ENCODE measurements at places on chromosomes 11 and 22.

DNA sequence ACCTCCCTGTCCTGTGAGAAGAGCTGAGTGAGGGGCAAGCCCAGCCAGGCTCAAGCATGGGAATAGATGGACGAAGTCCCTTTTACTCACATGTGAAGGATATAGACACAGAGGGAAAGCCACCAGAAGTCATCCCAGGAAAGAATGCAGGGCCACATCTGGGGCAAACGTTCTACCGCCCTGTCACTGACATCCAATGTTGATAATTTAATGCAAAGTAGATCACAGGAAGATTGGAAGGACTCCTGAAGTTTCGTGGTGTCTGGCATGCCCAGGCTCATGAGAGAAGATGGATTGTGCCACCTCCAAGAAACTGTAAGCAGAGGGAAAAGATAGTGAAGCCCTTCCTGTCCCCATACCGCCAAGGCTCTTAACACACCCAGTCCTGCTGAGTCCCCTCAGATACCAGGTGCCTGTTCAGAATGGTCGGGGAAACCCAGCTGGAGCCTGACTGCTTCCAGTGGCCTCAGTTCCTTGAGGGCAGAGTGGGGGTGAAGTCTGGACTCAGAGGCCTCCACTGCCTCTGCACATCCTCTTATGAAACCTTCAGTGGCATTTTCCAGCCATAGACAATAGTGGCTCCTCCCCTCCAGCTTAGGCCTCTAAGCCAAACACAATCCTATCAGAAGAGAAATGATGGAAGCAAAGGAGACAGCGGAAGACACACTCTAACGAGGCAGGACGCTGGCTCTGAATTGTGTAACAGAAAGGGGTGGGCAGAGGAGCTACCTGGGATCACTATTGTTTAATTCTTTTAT lies 7.5 kb upstream of the STK33 start:
- DNase-seq, result no peak

DNA sequence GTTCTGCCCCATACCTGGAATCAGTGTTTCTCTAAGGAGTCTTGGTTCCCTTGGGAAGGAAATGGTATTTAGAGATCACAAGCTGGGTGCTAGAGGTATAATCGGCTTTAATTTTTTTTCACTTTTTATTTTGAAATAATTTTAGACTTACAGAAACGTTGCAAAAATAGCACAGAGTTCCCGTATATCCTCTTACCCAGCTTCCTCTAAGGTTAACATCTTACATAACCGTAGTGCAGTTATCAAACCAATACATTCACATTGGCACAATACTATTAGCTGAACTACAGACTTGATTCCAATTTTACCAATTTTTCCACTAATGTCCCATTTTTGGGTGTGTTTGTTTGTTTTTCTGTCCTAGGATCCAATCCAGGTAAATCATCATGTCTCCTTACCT lies 63.8 kb downstream of the RBX1 start:
- DNase-seq, result no peak

DNA sequence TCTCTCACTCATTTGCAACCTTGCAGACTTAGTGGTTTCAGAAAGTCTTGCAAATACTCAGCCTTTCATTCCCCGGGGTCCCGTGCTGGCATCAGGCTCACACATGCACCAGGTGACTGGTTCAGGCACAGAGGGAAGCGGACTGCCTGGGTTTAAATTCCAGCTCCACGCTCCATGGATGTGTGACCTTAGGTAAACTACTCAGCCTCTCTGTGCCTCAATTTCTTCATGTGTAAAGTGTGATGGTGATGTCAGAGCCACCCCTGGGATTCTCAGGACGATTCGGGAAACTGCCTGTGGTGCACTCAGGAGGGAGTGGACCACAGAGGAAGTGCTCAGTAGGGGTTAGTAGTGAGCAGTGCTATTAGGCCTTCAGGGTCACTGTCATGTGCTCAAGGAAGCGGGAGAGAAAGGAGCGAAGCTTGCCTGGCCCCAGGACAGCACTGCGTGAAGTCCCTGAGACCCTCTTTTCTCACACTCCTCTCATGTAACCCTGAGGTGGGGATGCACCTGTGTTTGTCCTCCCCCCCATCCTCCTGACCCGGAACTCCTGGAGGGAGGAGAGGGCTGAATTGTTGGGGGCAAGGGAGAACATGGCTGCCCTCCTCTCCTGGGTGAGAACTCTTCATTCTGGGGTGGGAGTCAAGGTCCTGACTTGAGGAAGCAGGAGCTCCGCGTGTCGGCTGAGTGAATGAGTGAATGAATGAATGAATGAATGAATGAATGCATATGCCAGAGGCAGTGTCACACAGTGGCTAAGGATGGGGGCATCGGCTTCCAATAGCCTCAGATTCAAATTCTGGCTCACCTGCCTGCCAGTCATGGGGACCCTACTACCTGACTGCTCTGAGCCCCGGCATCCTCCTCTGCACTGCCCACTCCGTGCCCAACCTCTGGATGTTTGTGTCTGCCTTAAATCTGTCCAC lies 14.4 kb upstream of the UPK3A start:
- no peak for DNase-seq

DNA sequence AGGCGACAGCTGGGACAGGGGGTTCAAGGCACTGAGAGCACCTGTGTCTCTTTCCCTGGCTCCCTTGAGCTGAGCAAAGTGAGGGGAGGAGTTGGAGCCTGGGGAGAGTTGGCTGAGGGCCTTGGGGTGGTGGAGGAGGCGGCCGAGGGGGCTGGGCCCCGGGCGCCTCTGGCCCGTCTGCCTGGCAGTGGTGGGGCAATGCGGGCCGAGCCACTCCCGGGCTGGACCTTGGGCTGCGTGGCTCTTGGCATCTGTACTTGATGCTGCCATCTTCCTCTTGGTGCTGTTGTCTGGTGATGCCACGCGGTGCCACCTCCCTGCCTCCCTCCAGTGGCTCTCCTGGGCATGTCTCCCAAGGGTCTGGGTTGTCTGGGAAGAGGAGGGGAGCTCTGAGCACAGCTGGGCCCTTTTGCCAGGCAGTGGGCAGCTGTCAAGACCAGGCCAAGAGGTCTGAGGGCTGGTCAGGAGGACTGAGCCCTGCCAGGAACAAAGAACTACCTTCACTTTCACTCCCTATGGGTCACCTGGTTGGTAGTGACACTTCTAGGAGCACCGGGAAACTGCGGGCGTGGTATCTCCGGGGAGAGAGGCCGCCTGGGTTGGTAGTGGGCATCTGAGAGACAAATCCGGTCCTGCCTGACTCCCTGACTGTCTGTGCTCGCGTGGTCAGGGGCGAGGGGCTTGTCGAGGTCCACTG lies 1.3 kb downstream of the GRIK4 start:
- DNase-seq, result no peak

- DNase-seq, result no peak
Observed at GRCh38 chr22:48717883-48718817, 1109.5 kb downstream of the BRD1 start.

DNA sequence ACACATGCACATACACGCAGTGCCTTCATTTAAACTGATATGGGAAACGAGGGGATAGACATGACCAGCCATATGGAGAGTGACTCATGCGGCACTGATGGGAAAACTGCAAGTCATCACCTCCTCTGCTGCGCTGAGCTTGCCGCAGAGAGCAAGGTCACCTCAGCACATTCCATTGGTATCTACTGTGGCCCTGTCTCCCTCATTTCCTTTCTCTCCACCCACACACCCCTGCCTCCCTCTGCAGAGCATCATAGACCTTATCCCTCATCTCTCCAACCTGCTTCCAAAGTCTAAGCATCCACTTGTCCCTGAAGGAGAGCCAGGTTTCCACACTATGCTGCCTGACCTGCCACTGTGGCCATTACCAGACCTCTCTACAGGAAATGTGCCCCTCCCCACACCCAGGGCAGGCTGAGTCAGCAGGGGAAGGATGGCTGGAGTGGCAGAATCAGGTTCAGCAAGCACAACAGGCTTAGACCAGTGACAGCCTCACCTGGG lies 116.9 kb upstream of the SNX19 start:
- DNase-seq, result no peak

DNA sequence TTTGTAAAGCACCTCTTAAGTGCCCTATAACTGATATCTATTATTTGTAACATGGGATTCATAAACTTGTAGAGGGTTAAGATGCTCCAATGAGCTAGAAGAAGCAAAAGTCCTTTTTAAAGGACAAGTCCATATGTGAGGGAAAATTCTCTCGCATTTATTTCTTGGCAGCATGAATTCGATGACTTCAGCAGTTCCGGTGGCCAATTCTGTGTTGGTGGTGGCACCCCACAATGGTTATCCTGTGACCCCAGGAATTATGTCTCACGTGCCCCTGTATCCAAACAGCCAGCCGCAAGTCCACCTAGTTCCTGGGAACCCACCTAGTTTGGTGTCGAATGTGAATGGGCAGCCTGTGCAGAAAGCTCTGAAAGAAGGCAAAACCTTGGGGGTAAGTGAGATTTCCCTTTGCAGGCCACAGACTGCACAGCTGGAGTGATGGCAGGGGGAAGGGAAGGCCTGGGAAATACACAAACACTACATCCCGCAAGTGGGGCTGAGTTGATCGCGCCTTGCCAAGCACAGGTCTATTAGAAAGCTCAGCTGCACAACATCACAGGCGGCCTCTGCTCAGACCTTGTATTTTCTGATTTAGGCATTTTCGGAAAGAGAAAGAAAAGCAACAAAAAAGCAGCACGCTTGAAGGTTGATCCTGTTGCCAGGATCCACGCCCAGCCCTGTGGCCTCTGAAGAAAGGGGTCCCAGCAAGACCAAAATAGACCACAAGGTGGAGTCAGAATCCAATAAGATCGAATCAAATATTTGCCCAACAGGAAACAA lies 1.5 kb downstream of the MS4A8 start:
- DNase-seq, result no peak

- no peak for DNase-seq
Observed at GRCh38 chr11:68289456-68289855, 17.7 kb upstream of the C11orf24 start.

Measured in activated naive CD4-positive, alpha-beta T cell (primary cell).